Stimulated activated naive CD4-positive, alpha-beta T cell treated with Interleukin-2 at 50 U/mL for 16 hours (primary cell): ENCODE measurements at places on chromosomes 2 and 18.

- no peak for DNase-seq
Observed at GRCh38 chr2:43269074-43269572, 42.7 kb upstream of the ZFP36L2 start.

GRCh38 chr2:128043041-128043440, 15.2 kb upstream of the SAP130 start:
- DNase-seq, result no peak

GRCh38 chr2:141534666-141535362, 596.0 kb downstream of the LRP1B start:
- no peak for DNase-seq

- DNase-seq, result peak; percentile 28
Observed at GRCh38 chr2:176096986-176097819, 2.4 kb upstream of the HOXD12 start.

DNA sequence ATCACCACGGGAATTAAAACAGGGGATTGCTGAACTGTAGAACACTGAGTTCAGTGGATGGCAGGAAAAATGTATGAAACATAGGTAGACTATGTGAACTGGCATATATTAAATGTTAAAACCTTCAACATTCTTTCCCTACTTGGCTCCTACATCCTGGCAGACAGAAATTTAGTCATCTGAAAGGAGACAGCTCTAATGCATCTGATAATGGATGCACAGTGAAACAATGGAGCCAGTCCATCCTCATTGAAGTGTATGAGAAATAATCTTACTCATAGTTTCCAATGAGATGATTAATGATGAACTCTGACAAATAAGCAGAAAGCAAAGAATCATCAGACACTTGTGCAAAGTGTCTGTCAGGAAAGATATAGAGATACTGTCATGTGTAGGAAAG, 1629.7 kb upstream of the TMEFF2 start:
- DNase-seq, result no peak

- DNase-seq, result no peak
Observed at GRCh38 chr18:24609254-24609653, 148.8 kb downstream of the HRH4 start.

- DNase-seq, result no peak
Observed at GRCh38 chr2:159213296-159213695, 73.2 kb downstream of the WDSUB1 start.

DNA sequence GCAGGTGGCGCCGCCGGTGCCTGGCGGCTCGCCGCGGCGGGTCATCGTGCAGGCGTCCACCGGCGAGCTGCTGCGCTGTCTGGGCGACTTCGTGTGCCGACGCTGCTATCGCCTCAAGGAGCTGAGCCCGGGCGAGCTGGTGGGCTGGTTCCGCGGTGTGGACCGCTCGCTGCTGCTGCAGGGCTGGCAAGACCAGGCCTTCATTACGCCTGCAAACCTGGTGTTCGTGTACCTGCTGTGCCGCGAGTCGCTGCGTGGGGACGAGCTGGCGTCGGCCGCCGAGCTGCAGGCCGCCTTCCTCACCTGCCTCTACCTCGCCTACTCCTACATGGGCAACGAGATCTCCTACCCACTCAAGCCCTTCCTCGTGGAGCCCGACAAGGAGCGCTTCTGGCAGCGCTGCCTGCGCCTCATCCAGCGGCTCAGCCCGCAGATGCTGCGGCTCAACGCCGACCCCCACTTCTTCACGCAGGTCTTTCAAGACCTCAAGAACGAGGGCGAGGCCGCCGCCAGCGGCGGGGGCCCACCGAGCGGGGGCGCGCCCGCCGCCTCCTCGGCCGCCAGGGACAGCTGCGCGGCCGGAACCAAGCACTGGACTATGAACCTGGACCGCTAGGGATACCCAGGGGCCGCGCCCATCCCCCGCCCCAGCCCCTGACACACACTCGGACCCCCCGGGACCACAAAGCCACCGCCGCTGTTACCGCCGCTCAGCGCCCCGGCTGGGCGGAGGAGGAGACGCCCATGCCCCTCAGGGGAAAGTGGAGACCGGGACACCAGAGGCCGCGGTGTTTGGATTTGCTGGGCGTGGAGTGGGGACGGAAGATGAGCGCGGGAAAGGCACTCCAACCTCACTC, 1.1 kb downstream of the CDK5R2 start:
- DNase-seq, result no peak

GRCh38 chr2:29227935-29228675, 112.9 kb downstream of the CLIP4 start:
- no peak for DNase-seq

DNA sequence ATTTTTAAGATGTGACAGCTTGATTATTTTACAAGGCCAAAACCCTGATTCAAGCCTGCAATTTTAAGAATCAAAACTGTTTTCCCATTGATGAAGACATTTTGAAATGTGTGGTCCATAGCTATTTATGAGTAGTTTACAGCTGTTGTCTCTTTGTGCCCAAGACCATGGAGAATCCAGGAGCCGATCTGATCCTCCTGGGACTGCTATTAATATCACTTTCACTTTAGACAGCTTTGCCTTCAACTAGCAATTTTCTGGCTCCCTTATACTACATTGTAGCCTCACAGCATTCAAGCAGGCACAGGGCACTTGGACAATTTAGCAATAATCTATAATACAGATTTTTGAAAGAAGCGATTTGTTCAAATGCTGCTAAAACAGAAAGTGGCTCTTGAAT, 172.9 kb downstream of the SLC8A1 start:
- no peak for DNase-seq

GRCh38 chr2:1658394-1659151, 85.7 kb downstream of the PXDN start:
- no peak for DNase-seq

GRCh38 chr2:144261336-144261735, 258.6 kb downstream of the ZEB2 start:
- no peak for DNase-seq

DNA sequence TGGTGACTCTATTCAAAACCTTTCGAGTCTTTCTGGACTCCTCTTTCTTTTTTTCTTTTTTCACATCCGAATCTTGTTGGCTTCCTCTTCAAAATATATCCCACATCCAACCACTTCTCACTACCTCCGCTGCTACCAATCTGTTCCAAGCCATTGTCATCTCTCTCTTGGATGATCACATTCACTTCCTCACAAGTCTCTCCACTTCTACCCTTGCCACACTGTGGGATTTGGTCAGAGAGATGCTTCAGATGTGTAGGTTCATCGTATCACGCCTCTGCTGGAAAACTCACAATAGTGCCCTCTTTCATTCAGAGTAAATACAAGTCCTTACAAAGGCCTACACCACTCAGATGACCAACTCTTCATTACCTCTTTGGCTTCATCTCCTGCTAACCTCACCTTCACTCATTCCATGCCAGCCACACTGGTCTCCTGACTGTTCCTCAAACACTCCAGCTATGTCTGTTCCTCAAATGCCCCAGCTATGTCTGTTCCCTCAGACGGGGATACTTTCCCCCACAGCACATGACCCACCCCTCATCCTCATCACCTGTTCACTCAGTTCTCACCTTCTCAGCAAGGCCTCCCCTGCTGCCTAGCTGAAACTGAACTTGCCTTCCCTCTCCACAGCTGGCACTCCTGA, 67.2 kb upstream of the PELI1 start:
- DNase-seq, result no peak

DNA sequence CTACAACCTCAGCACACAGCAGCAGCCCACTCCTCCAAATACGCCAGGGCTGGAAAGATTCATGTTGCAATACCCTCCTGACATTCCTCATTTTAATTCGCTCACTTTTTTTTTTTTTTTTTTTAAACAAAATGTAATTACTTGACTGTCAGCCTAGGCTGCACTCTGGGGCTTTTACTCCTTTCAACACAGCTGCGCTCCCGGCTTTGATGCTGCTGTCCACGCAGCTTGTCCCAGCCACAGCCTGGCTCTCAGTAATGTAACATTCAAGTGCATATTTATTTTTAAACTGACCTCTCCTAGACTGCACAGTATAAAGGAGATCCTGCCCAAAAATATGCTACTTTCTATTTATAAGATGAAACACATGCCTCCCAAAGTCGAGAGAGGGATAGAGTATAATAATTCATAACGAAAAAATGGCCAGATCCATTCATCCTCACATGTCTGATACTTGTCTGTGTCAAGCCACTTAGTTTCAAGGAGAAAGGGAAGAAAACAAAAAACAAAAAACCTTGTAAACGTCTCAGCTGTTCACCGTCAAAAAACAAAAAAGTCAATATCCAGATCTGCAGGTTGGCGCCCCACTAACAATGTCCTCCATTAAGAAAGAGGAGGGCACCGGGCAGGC, 949 bp downstream of the CDC42EP3 start:
- no peak for DNase-seq

DNA sequence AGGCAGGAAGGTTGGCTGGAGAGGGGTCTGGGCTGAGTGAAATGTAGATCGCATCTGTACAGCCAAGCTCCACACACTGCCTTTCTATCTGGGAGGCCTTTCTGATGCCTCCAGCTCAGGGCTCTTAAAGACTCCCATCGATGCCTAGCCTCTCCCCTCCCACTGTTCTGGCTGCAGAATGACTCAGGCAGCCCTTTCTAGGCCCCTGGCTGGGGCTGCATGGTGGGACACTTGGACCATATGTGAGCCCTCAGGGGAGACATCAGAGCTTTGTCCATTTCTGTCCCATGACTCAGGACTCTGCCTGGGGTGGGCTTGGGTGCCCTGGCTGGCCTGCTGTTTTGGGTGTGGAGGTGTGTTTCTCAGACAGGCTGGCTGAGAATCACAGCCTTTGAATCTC, 101.3 kb downstream of the CELF4 start:
- DNase-seq, result no peak
